ENCODE measurements at places on chromosomes 12 and 14. TPM values are rescaled to one million over a fixed set of nuclear protein-coding genes. Genes with fewer than 3 reads are reported as not detected.

CD163L1 gene
- total RNA-seq, result 7.0 TPM

WDR20 gene
- total RNA-seq, result 44.2 TPM

GPR84 gene
- total RNA-seq, result 1.7 TPM

IKZF4 gene
- total RNA-seq, result 9.4 TPM

KCNK13 gene
- 1.4 TPM for total RNA-seq

WSCD2 gene
- total RNA-seq, result 1.6 TPM

GDF3 gene
- total RNA-seq, result 0.66 TPM

All from kidney (tissue), 22 donors.